NAMALWA (cell line): ENCODE measurements at places on chromosomes 1 and 21.

- DNase-seq: no peak
Measured at GRCh38 chr1:20712215-20712577, 5.6 kb downstream of the KIF17 start.

- no peak for DNase-seq
Measured at GRCh38 chr1:11761988-11762406, at the start of gene C1orf167. Gene C1orf167 (plus strand): TSS chr1:11762193. CDS start chr1:11764401, 2,208 bp downstream.

- no peak for DNase-seq
Measured at GRCh38 chr21:34987501-34988072, 61.5 kb downstream of the RUNX1 start.

GRCh38 chr1:158035976-158036583 lies 42.6 kb downstream of the KIRREL1 start:
- peak; percentile 60 for DNase-seq

DNA sequence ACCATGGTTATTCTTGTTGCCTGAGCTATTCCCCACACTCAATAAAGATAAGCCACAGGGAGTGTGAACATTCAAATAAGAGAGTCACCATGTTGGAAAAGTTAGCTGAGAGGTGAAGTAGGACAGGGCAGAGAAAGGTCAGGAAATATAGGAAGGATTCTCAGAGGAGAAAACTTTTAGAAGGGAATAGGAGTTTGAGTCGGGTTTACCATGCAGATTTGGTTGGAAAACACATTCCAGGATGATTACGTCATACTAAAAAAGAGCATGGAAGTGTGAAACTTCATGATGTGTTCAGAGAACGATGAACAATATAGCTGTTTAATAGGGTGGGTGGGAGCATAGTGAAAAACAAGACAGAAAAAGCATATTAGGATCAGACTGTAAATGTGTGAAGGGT lies 1125.3 kb upstream of the ADGRL2 start:
- no peak for DNase-seq

- DNase-seq: no peak
Measured at GRCh38 chr1:1385931-1386330, 10.9 kb upstream of the AURKAIP1 start.

- DNase-seq: no peak
Measured at GRCh38 chr1:68376441-68376840, 73.3 kb downstream of the RPE65 start.

- DNase-seq: no peak
Measured at GRCh38 chr1:228744356-228744755, 9.1 kb downstream of the RHOU start.
